HS-27A (cell line): ENCODE measurements at places on chromosomes 1 and 21.

GRCh38 chr1:244027491-244028145 lies 23.5 kb upstream of the ZBTB18 start:
- DNase-seq, result no peak

GRCh38 chr1:85328713-85329397 lies 52.4 kb upstream of the BCL10 start:
- DNase-seq, result peak; percentile 98

DNA sequence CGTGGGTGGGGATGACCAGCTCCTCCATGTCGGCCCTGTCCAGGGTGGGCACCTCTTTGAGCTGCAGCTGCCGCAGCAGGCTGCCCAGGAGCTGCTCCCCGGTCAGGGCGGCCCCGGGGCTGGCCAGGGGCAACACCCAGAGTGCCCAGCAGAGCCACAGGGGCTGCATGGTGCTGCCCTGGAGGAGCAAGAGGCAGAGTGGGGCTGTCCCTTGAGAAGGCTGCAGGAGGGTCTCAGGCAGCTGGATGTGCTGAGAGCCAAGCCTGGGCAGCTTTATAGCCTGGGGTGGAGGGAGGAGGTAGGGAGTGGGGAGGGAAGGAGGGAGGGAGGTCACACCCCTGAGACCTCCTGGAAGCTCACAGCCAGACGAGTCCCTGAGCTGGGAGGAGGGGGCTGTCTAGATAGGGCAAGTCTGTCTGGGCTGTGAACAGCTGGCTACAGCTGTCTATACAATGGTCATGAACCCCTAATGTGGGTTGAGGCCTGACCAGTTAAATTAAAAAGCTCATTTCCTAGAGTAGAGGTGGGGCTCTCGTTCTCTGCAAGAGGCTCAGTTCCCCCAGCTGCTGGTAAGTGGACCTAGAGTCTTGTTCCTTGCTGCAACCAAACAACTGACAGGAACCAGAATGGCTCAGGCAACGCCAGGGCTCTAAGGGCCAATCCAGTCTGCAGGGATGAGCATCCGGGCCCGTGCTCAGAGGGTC lies at the start of gene LEFTY1:
LEFTY1 (minus strand) TSS at position 249 of the 704 bp plus-strand sequence; CDS start at position 169, 80 bp downstream.
- no peak for DNase-seq

DNA sequence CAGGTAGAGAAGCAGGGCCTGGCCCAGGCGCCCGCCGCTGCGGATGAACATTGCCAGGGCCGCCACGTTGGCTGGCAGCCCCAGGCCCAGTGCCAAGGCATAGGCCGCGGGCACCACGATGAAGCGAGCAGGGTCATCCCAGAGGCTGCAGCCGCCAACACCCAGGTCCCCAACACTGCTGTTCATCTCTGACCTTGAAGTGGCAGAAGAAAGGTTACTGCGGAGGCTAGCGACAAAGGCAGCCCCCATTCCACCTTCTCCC lies 8.0 kb downstream of the TMEM35B start:
- no peak for DNase-seq

DNA sequence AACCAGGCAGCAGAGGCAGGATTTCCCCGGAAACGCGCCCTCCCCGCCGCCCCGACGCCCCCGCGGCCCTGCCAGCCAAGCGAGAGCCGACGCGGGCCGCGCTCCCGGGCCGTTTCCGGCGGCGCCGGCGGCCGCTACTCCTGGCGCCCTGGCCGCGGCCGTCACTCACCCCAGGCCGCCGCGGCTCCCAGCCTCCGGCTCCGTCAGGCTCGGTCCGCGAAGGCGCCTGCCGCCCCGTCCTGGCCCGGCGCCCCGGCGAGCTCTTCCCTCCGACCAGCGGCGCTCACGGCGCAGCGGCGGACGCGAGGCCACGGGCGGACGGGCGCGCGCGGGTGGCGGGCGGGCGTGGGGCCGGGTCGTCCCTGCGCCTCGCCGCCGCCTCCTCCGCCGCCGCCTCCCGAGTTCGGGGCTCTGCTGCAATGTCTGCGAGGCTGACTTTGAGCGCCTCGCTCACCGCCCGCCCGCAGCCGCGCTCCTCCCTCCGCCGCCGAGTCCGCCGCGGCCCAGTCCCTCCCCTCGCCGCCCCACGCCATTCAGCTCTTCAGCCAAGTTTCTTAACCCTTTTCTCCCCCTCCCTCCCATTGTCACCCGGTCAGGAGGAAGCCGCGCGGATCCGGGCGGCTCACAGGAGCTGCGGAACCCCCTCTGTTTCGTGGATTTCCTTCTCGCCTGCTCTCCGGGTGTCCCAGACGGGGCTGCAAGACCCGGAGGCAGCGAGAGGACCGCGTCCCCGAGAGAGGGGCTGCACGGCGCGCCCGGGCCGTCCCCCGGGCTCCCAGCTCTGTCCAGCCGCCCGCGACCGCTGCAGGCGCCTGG lies at the start of gene NRIP1:
NRIP1 (minus strand) TSS at position 425 of the 816 bp plus-strand sequence. CDS start 96,808 bp downstream, outside the sequence.
- no peak for DNase-seq

- DNase-seq, result no peak
Measured at GRCh38 chr1:241114699-241115233, 242.2 kb downstream of the RGS7 start.
